ENCODE measurements at places on chromosomes 2 and 18.

- peak; percentile 46 for DNase-seq
Observed at GRCh38 chr2:68730828-68731227, 3.8 kb upstream of the ARHGAP25 start.

DNA sequence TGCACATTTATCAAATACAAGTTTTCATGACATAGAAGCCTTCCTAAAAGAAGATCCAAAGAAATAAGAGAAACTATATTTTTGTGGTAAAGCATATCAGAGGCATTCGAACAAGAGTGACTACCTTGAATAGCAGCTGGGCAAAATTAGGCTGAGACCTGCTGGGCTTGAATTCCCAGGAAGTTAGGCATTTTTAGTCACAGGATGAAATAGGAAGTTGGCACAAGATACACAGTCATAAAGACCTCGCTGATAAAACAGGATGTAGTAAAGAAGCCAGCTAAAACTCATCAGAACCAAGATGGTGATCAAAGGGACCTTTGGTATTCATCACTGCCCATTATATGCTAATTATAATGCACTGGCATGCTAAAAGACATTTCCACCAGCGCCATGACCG is 1302.3 kb upstream of the NRXN1 start:
- no peak for DNase-seq

DNA sequence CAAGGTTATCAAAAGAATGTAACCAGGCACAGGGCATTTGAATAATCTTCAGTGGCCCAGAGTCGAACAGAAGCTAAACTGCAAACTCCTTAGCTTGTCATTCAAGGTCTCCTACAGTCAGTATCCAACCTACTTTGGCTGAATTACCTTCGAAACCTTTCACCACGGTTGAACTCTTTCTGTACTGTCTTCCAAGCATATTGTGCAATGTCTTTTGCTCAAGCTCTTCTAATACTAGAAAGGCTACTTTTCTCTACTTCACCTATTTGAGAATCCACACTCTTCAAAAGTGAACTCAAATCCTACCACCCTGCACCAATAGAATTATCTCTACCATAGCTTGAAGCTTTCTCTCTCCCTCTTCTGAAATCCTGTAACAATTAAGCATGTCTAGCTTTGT is 142.9 kb downstream of the NR4A2 start:
- no peak for DNase-seq

DNA sequence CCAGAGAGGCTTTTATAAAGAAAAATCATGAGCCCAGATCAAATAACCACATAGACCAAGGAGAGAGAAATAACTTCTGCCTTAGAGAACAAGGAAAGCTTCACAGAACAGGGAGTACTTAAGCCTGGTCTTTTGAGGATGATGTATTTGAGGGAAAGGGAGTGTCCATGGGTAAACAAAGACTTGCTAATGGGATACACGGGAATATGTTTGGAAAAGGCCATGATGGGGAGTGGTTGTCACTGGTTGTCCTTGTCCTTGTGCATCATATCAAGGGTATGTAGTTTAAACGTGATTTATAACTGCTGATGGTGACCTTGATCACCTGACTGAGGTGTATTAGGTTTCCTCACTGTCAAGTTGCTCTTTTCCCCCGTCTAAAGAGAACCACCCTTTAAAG is 169.9 kb downstream of the FAM210A start:
- DNase-seq: no peak

- no peak for DNase-seq
Observed at GRCh38 chr2:121698318-121698930, 38.3 kb downstream of the NIFK start.

GRCh38 chr2:26540306-26540705 is 62.4 kb upstream of the OTOF start:
- no peak for DNase-seq

DNA sequence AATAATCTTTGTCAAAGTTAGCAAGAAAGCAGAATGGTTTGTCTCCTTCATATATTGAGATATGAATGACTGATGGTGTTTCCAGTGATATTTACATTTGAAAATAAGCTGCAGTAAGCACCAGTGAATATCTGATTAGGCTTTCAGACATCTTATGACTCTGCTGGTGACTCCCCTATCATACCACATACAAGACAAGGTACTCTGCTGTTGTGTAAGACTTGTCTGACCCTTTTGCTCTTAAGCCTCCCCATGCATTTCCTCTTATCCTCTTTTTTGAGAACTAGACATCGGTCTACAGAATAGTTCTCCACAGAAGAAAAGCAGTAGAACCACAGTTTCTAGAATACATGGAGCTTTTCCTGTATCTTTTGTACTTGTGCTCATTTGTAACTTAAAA is 9.3 kb downstream of the POLI start:
- DNase-seq: peak; percentile 27

- no peak for DNase-seq
Observed at GRCh38 chr2:6535572-6535971, 330.1 kb downstream of the CMPK2 start.

GRCh38 chr18:79121746-79122474 is 52.7 kb downstream of the ATP9B start:
- DNase-seq: no peak

DNA sequence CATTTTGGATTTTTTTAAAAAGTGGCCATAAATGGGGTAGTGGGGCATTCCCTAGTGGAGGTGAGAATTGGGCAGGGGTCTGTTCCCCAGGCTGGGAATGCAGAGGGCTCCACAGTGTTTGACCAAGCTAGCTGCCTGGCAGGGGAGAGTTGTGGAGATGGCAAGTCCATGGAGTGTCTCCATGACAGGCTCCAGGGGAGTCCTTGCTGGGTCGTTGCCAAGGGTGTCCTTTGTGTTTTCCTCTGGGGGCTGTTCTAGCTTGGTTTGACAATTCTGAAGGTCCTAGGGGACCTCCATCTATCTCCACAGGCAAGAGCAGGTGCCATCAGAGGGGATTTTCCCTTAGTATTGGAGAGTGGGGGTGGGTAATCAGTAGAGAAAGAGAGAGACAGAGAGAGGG is 265.3 kb downstream of the DYSF start:
- DNase-seq: no peak

GRCh38 chr2:120246546-120247300 is 5.9 kb upstream of the RALB start:
- DNase-seq: no peak

- no peak for DNase-seq
Observed at GRCh38 chr2:20646446-20646845, 4.5 kb downstream of the HS1BP3 start.

- no peak for DNase-seq
Observed at GRCh38 chr2:227390468-227391256, 2.9 kb upstream of the SCYGR1 start.

DNA sequence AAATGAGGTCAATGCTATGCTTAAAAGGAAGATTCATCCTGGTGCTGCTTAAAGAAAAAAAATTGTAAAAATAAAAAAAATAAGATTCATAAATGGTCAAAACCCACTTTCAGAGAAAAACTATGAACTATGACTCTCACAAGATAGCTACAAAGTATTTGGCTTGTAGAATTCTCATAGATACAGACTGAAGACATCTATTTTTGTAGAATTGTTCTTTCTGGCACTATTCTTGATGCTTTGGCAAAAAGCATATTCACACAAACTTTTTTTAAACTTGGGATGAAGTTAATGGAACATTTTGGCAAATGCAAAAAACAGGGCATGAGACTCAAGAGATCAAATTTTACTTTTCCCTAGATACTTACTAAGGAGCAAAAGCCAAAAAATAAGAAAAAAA is 12.5 kb upstream of the ANKRD29 start:
- DNase-seq: no peak

DNA sequence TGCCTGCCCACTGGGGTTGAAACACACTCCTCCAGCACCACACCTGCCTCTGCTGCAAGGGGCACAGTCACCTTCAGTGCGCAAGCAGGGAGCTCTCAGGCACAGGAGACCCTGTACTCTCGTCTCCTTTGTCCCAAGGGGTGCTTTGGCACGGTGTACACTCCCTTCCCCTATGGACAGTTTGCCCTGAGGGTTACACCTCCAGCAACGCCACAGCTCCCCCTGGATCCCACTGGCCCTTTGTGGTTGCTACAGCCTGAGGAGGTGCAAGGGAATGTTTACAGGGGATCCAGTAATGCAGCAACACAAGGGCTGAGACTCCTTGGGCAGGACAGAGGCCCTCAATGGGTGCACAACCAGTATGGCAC is 45.2 kb upstream of the FAM117B start:
- no peak for DNase-seq

- DNase-seq: no peak
Observed at GRCh38 chr2:127884436-127884835, 1.3 kb downstream of the AMMECR1L start.

GRCh38 chr18:10020171-10020570 is 106.4 kb downstream of the VAPA start:
- peak; percentile 86 for DNase-seq

DNA sequence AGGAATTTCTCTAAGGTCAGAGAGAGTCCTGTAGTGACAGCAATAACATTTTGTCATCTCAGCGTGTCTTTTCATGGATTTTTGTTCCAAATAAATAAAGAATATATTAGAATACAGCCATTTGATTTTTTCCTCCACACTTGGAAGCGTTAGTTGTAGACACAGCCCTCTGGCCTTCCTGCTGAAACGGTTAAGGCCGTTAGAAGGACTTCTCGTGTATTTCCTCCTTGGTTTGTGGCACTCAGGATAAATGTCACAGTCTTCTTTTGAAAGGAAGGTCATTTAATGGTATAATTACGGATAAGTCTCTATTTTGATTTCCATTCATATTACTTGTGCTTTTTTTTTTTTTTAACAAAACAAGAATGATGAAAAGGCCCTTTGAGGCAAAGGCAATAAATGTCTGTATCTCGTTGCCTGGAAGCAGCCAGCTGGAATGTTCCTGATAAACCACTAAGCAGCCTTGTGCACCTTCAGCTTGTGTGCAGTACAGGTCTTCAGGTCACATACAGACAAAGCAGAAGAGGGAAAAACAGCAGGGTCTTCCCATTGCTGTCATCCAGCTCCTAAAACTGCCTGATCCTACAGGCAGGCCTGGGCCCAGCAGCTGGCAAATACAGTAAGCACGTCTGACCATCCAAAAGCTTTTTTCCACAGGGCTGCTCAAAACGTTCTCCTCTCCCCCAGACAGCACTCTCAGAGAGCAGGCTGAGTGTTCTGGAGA is 14.4 kb downstream of the EFR3B start:
- DNase-seq: no peak

All from inflammatory macrophage treated with lipopolysaccharide for 4 hours (primary cell).